ENCODE measurements at places on chromosomes 13 and 19.

GRCh38 chr13:107574517-107575210 lies 640.7 kb downstream of the LIG4 start:
- peak; percentile 53 for DNase-seq

GRCh38 chr13:48563626-48564025 lies 30.7 kb upstream of the RCBTB2 start:
- DNase-seq, result no peak

DNA sequence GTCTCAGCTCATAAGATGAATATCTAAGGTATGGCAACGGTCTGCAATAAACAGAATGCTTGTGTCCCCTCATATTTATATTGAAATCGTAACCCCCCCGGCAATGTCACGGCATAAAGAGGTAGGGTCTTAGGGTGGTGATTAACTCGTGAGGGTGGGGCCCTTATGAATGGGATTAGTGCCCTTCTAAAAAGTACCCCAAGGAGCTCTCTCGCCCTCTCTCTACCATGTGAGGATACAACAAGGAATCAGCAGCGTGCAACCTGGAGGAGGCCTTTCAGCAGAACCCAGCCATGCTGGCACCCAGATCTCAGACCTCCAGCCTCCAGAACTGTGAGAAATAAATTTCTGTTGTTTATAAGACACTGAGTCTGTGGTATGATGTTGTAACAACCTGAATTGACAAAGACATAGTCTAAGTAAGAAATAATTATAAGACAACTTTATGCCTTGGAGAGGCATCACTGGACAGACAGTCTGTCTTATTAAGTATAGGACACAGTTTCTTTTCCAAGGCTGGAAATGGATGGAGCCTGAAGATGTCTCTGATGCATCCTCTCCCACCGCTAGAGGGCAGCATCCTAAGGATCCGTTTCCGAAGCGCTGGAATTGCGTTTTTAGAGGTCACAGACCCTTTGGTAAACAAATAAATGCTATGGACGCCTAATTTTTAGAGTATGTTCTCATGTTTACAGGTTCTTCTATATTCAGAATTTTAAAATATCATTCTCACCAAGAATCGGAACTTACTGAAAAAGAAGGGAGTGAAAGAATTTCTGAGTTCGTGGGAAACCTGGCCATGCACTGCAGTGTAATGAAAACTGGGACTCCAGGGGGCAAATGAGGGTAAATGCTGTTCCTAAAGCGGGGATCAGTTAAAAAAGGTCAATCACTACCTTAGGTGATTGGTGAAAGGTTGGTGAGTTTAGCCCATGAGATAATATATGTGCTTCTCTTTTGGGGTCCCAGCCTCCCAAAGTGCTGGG lies 13.3 kb upstream of the LEUTX start:
- peak; percentile 54 for DNase-seq

GRCh38 chr19:34432797-34433196 lies 4.6 kb downstream of the UBA2 start:
- DNase-seq, result peak; percentile 48

DNA sequence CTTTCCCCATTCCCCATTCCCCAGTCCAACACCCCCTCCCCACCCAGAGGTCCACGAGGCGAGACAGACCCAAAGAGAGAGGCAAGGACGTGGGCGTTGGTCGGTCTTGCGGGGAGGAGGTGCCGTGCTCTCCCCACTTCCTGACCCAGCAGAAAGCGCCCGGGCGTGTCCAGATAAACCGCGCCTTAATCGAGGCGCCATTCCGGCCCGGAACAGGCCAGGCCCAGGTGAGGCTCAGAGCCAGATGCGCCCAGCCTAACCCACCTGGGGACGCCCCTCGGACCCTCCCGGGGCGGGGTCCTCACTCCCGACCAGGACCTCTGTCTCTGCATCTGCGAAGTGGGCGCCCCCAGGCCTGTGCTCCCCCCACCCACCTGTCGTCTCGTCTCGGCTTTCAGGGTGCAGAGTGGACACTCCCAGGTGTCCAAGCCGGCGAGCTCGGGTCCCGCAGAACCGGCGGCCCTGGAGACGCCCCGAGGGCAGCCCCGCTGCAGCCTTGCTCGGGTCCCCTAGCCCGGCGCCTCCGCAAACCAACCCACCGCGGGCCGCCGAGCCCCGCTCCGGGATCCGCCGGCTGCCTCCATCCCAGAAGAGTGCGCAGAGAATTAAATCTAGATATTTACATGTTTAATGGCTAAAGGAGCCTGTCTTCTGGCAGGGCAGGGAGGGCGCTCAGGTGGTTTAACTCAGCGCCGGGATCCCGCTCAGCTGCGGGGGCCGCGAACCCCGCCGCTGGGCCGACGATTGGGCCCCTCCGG lies 5.0 kb upstream of the ONECUT3 start:
- no peak for DNase-seq

- no peak for DNase-seq
These were observed 6.9 kb downstream of the PPP1R15A start for GRCh38 chr19:48879025-48879637.

DNA sequence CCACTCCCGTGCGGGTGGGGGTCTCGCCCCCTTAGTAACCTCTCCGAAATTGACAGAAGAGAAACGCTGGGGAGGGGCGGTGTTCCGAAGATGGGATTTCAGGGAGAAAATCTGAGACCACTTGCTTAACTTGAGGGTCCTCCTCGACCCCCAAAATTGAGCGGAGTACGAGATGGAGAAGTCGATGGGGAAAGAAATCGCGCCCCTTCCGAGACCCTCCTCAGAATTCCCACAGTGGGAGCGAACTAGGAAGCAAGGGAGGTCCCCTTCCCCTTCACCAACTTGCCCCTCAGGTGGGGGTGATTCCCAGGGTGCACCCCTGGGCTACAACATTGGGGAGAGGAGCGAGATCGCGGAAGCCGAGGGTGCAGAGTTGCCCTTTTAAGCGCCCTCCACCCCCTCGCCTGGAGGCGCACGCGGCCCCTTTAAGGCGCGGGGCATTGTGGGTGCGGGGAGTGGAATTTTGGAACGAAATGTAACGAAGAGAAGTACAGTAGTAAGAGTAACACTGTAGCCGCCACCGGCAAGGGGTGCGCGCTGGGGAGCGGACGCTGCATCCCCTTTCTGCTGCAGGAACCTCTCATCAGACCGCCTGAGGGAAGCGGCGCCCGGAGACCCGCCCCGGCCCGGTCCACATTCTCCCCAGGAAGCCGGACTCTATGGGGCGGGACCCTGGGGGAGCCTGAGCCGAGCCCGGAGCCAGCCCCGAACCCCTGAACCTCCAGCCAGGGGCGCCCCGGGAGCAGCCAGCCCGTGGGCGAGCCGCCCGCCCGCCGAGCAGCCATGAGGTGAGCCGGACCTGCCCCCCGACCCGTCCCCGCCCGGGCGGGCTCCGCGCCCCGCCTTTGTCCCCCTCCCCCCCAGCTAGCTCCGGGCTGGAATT lies at the start of gene VASP:
Gene VASP (plus strand): TSS at position 491 of the 883 bp plus-strand sequence. CDS start 293 bp downstream, at position 784.
- peak; percentile 89 for DNase-seq

DNA sequence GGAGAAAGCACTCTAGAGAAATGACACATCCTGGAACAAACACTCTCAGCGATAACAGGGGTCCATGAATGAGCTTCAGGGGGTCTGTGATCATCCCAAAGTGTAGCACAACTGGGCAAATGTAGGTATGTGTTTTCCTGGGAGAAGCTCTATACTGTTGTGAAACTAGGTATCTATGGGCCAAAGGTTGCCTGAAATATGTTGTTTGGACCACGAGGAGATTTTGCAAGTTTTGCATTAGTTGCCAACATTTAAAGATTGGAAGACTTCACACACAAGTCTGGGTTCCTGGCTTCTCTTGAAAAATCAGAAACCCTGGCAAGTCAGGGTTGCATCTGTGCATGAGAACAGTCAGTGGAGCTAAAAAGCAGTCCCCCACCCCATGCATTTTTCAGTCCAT lies 26.7 kb upstream of the POU2F2 start:
- DNase-seq, result peak; percentile 51

DNA sequence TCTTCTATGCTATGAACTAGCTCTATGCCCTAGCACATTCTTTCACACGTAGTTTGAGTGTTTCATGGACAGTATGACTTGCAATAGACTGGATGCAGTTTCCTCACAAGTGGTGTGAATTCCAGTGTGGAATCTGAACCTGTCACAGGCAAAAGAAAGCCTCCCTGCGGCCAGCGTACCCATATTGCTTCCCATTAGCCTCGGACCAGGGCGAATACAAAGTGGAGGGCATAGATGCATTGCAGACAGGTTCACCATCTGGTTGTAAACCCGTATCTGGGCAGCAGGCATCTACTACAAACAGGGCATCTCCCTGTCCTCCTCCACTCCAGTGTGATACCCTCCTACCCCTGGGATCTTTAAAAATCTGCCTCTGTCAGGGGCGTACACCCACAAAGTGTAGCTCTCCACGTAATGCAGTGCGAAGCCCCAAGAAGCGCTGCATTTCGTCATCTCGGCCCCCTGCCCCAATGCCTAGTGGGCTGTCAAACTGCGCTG lies 1.4 kb upstream of the CIC start:
- peak; percentile 68 for DNase-seq

GRCh38 chr13:39452834-39453233 lies 150.2 kb downstream of the LHFPL6 start:
- DNase-seq, result no peak

DNA sequence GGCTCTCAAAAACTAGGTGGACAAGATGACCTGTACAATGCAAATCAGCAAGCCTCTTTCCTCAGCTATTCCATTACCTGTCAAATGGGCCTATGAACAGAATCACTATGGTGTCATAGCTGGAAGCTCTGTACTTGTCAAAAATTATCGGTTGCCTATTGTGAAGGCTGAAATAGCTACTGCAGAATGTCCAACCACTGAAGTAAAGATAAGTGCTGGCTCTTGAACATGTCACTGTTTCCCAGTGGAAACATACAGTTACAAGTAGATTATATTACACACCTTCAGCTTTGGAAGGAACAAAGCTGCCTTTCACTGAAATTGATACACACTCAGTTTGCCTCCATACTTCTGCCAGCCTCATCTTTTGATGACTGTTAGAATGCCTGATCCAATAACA lies 55.5 kb upstream of the PCDH9 start:
- DNase-seq, result no peak

GRCh38 chr19:8196271-8196927 lies 12.8 kb upstream of the CERS4 start:
- no peak for DNase-seq

DNA sequence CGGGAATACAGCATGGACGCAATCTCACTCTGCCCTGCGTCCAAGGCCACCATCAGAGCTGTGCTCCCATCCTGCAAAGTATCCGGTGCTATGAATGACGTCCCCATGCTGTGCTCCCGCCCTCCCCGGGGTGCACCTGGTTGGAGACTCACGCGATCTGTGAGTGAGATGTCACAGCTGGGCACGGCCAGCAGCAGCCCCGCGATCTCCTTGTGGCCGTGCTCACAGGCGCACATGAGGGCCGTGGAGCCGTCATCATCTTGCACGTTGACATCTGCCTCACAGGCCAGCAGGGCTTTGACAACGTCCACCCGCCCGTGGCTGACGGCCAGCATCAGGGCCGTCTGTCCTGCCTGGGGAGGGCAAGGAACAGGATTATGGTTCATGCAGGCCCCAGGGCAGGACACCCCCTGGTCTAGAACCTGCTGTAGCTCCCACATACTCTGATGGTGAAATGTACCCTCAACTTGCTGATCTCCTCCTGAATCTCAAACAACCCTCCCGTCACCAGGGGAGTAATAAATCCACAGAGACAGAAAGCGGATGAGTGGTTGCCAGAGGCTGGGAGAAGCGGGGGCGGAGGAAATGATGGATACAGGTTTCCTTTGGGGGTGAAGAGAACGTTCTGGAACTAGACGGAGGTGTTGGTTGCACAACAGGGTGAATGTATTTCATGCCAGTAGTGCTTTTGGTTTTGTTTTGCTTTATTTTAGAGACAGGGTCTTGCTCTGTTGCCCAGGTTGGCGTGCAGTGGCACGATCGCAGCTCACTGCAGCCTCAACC lies 14.5 kb upstream of the SPC24 start:
- DNase-seq, result peak; percentile 20

- DNase-seq, result peak; percentile 78
These were observed 126.9 kb downstream of the ITGBL1 start for GRCh38 chr13:101579281-101579802.

- DNase-seq, result no peak
These were observed 25.9 kb downstream of the PRAM1 start for GRCh38 chr19:8476524-8476923.

DNA sequence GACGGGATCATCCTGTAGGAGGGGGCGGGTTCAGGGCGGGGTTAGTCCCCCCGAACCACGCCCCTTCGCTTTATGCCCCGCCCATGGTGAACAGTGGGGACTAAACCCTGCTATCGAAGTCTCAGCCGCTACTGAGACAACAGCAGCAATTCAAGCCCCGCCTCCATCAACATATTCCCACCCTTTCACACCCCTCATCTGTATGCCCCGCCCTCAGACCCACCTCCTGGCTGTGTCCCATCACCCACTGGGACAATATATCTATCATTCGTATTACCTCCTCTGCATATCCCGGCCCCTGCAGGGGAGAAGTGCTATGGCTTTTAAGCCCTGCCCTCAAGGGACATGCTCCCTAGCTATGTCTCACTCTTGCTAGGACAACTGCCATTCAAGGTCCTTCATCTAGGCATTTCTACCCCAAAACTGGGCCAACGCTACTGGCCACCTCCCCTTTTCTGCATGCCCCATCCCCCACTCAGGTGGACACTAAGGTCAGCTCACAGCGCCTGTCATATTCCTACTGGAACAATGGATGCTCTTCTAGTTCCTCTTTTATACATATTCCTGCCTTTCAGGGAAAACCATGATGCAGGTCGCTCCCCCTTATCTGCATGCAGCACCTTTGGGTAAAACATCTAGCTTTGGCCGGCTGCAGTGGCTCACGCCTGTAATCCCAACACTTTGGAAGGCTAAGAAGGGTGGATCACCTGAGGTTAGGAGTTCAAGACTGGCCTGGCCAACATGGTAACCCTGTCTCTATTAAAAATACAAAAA lies 11.9 kb downstream of the LRFN1 start:
- DNase-seq, result no peak

DNA sequence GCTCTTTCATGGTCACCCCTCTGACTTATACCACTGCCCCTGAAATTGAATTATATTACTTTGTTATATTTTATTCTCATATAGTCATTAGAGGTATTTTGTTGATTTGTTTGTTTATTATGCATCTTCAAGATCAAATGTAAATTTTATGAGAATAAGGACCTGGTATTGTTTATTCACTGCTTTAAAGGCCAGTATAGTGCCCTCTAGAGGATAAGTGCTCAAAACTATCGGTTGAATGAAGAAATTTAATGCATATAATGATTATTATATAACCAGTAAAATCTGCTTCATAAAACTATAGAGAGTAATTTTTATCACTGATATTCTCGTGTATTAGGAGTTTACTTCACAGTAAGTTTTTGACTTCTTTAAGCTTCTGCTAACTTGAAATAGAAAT lies 1401.9 kb downstream of the SLITRK1 start:
- DNase-seq, result peak; percentile 10
